MG63 (cell line): ENCODE measurements at places on chromosomes 6 and 20.
A peak's percentile ranks its signal among the peaks of the same experiment; 100 is the strongest.

DNA sequence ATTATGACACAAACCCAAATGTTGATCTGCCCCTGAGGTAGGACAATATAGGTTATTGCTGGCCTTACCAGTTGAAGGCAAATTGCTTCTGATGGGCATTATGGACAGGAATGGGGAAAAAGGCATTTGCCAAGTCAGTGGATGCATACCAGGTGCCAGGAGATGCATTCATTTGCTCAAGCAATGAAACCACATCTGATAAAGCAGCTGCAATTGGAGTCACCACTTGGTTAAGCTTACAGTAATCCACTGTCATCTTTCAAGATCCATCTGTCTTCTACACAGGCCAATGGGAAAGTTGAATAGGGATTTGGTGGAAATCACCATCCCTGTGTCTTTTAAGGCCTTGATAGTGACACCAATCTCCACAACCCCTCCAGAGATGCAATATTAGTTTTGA is 648.6 kb downstream of the COL12A1 start:
- DNase-seq = no peak

GRCh38 chr20:14986026-14986655 is 648.7 kb upstream of the FLRT3 start:
- DNase-seq = no peak

DNA sequence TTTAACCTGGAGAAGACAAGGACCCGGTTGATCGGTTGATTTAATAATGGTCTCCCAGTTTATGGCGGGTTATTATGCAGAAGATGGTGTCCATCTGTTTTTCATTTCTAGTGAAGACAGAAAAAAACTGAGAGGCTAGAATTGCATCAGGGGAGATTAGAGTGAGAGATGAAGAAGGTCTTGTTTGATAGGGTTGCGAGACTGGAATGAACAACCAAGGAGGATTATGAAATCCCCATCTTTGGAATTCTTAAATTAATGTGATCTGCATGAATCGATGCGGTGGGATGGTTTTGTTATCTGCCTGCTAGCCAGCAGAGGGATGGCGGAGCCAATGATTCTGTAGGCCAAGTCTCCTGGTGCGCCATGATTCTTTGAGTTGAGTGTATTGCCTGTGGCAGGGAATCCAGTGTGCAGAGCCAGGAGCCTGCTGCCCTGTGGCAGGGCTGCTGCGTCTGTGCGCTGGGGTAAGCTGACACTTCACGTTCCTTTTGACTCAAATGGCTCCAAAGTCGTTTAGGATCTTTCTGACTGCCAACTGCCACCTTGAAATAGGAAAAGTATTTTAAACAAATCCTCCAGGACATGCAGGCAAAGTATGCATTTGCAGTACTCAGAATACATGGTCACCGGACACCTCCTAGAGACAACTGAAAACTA is 200.1 kb downstream of the CLIC5 start:
- peak; percentile 19 for DNase-seq

GRCh38 chr6:30894935-30895334 is 10.6 kb downstream of the DDR1 start:
- no peak for DNase-seq

GRCh38 chr20:62804627-62805154 is at the start of gene OGFR:
Gene OGFR (plus strand): TSS chr20:62804835. CDS start chr20:62804860, 25 bp downstream.
- DNase-seq = peak; percentile 65

GRCh38 chr6:167103041-167103891 is 19.6 kb upstream of the CCR6 start:
- no peak for DNase-seq

DNA sequence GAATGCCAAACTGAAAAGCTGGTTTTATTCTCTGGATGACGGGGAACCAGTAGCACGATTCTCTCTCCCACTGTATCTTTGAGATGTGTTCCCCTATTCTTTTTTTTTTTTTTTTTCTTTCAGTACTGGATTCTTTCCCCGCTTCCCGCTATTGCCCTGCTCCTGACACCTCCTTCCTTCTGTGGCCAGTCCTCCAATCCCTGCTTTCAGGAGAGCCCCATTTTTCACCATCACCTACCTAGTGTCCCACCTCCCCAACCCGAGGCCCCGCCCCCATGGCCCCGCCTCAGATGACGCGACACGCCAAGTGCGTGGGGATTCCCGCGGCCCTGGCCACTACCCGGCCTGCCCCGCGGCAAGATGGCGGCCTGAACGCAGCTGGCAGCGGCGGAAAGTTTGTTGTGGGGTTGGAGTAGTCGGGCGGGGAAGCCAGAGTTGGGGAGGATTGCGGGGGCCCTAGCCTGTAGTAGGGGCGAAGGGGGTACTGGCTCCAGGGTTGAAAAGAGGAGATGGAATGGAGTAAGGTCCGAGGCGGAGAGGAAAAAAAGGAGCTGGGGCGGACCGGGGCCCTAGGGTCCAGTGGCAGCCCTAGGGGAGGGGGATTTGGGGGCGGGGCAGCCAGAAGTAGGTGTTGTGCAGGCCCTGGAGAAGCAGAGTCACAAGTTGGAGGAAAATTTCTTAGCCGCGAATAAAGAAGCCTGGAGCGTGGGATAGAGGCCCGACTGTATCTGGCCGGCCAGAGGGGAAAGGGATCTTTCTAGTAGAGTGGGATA is at the start of gene TJAP1:
Gene TJAP1 (plus strand): TSS at position 336 of the 773 bp plus-strand sequence. CDS start 21,432 bp downstream, outside the sequence.
- peak; percentile 85 for DNase-seq

GRCh38 chr20:19765266-19765665 is 7.2 kb downstream of the RIN2 start:
- no peak for DNase-seq

DNA sequence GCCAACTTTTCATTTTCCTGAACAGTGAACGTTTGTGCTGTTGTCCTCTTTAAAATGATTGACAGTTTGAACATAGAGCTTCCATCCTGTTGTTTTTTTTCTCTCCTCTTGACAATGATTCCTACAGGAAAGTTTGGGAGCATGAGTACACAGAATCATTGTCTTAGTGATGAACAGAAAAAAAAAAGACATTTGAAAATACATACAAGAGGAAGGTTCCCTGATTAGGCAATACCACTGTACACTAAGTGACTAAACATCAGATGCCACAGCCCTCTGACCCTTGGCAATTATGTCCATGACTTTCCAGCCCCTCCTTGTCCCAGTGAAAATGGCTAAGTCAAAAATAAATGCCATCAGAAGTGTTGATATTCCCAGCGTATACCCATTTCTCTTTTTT is 71.5 kb downstream of the RTN4IP1 start:
- DNase-seq = no peak

DNA sequence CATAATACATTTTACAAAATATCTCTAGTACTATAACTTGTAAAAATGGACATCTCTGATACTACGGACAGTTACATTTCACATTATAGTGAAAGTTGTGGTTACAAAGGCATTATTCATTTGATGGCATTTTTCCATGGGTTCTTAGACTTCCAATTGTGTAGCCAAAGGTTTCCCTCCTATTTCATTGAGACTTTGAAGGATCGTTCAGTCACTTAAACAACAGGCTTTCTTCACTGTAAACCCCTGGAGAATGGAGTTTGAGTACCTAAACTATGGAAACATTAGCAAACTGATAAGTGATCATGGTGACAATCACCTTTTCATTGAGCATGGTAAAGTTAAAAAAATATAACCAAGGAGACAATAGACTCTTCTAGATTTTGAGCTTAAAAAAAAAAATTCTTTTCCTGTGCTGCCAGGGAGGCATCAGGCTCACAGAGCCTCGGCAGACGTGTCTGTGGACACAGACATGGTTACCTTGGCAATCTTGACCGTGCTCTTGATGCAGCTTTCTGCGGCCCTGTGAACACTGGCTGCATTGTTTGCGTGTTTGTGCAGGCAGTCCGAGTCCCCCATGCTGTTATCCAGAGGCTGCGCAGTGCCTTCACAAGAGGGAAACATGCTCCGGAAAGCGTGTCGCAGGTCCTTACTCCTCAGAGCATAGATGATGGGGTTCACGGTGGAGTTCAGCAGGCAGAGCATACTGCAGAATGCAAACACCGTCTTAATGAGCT is 22.6 kb downstream of the CNR1 start:
- DNase-seq = no peak

DNA sequence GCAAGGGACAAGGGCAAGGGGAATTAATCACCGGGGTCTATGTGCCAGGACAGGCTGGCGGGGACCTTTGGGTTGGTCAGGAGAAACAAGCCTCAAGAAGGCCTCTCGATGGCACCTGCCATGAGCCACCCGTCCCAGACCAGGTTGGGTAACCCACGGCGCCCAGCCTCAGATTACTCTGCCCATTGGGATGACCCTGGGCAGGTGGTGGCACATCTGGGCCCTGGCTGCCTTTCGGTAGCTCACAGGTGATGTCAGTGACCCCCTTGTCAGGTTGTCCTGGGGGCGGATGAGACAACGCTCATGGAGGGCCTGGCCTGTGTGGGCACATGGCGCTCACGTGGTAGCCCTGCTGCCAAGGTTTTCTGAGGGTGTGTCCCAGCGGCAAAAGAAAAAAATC is 152.2 kb downstream of the SYCP2 start:
- DNase-seq = no peak

GRCh38 chr20:33733654-33734576 is 2.1 kb downstream of the ZNF341 start:
- peak; percentile 69 for DNase-seq
